T-helper 2 cell treated with Interferon-gamma antibody and Interleukin-4, amounts not matched to agents 5 μg/mL and 100 μg/mL, for 36 hours (primary cell): ENCODE measurements at places on chromosomes 2 and 18.
A peak's percentile ranks its signal among the peaks of the same experiment; 100 is the strongest.

DNA sequence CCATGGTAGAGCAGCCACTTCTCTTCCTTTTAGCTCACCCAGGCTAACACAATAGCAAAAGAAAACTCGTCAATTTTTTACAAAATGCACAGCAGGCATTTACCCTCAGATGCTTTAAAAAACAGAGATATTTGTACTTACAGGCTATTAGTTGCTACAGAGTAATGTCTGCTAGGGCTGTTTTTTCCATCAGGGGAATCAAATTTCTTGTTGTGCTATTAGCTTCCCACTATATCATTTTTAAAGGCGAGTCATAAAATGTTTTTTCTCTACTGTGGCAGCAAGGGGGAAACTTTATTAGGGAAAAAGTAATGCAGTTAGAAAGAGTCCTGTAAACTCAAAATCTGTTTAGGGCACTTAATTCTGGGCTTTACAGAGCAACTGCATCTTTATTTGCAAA, 277.9 kb upstream of the THSD7B start:
- DNase-seq = no peak

DNA sequence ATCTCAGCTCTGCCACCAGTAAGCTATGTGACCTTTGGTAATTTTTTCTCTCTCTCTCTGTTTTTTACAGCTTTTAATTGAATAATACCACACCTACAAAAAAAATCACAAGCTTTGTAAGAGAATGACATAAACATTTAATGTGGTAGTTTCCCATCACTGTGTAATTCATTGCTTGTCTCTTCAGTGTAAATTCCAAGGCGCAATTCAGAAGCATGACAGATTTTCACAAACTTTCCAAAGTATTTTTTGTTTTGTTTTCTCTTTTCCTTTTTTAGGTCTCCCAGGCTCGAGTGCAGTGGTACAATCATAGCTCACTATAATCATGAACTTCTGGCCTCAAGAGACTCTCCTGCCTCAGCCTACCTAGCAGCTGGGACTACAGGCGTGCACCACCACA, 25.0 kb upstream of the PPM1B start:
- DNase-seq = no peak

DNA sequence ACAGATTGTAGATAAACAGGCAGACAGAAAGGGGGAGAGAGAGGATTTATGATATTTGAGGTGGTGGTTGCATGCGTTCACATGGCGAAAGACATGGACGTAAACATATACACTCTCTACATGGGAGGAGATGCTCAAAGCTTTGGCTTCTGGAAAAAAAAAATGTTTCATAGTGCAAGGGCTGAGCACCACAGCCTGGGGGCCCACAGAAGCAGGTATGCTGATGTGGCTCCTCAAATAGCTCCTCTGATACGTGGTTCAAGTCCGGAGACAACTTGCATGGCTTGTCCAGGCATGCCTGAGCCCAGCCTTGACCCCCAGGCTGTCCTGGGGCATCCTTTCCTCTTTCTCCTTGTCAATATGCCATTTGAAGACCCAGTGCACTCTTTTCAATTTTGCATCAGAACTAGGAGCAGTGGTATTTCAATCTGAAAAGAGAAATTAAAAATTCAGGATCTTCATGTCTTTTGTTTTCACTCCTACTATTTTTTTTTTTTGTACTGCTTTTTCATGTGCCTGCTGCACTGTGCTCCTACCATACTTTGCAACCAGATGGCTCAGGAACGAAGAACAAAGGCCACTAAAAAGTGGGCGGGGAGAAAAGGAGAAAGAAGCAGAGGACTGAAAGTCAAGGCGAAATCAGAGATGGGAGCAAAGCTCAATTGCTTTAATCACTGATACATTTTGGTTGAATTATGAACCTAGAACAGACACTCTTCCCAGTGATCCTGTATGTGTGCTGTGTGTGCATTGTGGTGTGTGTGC, 495.7 kb upstream of the TCF4 start:
- no peak for DNase-seq

- DNase-seq = no peak
These were observed 60.8 kb downstream of the ST6GAL2 start for GRCh38 chr2:106825161-106825560.

DNA sequence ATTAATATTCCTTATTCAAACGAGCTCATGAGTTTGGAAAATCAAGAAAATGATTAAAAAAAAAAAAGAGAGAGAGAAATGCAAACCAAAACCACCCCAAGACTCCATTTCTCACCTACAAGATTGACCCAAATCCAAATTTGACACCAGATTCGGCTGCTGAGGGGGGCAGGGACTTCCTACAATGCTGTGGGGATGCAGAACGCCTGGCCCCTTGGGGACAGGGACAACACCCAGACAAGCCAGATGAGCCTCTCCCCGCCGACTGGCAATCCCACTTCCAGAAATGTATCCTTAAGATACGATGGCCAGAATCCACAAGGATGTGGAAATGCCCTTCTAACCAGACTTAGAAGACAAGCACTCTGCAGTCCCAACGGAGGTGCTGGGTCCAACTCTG, 20.7 kb downstream of the BOK start:
- no peak for DNase-seq

GRCh38 chr2:44542520-44542919, 180.8 kb downstream of the CAMKMT start:
- no peak for DNase-seq

DNA sequence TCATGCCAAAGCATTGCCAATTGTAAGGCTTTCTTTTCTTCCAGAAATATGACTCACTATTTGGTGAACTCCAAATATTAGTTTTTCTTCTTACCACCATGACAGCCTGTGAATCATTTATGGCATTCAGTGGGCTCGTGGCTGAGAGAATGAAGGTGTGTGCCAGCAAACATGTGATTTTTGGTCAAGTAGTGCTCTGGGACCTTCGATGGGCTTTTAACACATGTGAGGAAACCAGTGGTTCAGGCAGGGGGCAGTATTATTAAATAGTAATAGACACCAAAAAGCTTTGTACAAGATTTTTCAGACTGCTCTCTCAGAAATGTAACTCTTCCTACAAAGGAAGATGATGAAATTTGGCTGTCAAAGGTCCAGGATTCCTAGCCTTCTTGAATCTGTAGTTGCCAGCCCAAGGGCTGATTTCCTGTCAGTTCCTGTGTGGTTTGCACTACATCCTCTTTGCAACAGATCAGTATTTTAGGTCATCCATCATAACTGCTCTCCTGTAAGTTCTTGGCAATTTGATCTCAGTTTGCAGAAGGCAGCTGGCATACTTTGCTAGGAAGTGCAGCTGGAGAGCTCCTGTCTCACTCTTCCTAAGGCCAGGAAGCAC, 64.3 kb downstream of the BABAM2 start:
- peak; percentile 64 for DNase-seq

GRCh38 chr18:1805521-1805920, 765.8 kb downstream of the METTL4 start:
- DNase-seq = no peak

DNA sequence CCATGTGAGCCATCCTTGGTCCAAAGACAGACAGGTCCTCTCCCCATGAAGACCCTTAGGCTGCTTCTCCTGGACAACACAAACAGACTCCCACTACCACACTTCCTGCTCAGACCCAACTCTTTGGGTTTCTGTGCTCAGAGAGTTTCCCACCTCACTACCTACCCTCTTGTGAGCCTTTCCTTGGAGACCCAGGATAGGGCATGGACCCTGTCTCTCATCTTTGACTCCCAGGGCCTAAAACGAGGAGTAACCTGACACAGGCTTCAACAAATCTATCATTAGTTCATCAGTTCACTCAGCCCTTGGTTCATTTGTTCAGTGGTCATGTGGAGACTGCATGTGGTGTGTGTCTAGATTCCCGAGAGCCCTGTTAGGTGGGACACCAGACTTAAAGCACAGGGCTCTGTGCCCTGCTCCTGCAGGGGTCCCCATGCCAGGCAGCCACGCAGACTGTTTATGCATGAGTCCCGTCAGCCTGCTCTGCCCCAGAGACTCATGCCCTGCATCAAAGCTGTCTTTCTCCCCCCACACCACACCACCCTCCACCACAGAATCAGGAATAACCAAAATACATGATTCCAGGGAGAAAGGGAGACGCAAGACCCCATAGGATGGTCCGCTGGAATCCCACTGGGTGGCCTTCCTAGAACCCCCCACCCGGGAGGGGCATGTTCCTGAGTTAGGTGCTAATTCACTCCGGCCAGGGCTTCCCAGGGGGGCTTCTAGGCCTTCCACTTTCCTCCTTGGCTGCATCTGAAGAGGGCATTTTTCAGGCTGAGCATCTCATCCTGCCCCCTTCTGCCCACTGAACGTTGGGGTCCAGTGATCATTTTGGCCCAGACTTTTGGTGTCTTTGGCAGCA, 100.2 kb upstream of the TEX51 start:
- no peak for DNase-seq

DNA sequence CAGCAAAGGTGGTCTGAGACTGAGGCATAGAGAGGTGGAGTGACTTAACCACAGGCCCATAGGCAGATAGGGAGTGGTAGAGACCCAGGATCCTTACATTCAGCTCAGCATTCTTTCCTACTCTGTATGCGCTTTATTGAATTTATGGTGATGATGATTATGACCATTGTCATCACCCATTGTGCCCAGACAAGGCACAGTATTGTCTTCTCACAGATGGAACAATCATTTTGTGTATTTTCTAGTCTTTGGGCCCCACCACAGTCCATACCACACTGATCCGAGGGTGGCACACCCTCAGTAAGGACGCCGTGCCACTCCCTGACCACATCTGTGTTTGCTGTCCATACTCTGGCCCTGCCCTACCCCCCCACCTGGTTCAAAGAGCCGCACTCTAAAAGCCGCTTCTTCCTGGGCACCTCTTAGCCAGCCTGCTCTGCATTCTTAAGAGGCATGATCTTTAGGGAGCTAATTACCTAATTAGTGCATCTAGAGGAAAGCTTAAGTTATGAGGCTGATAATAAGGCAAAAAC, 179.6 kb upstream of the SMAD2 start:
- no peak for DNase-seq
